NCI-H510A (cell line): ENCODE measurements at places on chromosomes 6 and 20.
A peak's percentile ranks its signal among the peaks of the same experiment; 100 is the strongest.

- DNase-seq: no peak
Observed at GRCh38 chr6:9168669-9169068, 733.3 kb upstream of the SLC35B3 start.

DNA sequence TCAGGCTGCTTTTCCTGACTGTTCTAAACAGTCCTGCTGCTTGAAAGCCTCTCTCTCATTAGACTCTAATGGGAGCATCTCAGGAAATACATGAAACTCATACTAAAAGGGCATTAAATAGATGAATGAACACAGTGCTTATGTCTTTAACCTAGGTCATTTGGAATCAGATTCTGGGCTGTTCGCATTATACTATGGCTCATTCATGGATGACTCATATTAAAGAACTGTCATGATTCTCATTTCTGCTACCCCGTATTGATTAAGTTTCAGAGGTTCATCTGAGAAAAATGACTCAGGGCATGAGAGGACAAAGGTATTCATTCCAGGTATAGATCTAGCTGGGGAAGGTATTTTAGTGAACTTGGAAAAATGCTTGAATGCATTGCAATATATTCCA lies 335.5 kb downstream of the GJA1 start:
- no peak for DNase-seq

- DNase-seq: no peak
Observed at GRCh38 chr20:50678169-50678898, 13.0 kb downstream of the RIPOR3 start.

GRCh38 chr6:16704401-16705045 lies 56.7 kb downstream of the ATXN1 start:
- no peak for DNase-seq

DNA sequence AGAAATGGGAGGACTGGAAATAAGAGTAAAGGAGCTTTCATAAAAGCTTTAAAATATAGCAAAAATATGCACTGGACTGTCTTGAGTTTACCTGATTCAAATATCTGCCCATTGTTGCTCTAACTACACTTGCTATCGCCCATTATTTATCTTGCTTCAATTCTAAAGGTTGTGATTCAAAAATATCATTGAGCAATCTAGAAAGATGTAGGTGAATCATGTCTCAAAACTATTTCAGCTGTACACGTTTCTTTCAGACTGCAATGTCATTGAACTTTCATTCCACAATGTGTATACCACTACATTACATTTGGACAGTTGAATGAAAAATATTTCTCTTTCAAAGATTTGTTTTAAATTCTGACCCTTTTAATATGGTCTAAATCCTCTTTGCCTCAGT lies 545.6 kb downstream of the BMP2 start:
- DNase-seq: no peak

DNA sequence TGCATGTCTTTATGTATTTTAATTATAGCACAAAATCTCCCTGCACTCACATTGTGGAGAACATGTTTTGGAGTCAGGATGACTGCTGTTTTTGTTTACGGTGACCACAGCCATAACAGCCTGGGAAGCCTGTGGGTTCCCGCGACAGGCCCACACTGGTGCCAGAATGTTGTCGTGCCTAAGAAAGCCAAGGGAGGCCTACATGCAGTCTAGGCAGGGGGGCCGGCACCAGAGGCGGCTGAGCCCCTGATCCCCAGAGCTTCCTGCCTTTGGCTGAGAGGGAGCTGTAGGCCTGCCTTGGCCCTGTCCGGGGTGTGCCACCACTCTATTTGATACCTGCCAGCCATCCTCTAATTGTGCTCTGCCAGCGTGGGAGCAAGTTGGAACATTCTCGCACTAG lies 46.7 kb downstream of the TBC1D7 start:
- no peak for DNase-seq

DNA sequence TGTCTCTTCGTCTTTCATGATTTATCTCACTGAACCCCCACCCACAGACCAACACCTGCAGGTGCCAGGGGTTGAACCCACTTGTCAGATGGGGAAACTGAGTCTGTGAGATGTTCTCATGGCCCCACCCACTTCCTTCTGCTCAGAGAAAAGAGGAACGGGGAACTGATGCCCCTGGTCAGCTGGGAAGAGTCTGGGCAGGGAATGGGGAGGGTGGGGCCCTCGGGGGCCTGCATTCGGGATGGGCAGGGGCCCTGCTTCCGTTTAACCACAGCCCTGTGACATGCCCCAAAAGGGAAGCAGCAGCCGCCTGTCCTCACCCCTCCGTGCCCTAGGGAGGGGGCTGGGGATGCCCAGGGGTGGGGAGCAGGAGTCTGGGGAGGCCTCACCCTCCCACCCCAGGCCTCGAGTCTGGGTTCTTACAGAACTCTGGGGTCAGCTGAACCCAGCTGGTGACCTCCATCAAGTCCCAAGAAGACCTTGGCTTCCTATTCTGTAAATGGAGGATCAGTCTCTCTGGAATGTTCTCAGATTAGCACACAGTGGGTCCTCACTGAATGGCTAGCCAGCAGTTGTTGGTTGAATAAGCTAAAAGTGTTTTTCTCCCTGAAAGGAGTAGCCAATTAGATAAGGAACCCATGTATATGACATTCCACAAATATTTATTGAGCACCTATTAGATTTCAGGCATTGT lies 81.5 kb downstream of the CEBPB start:
- DNase-seq: no peak

GRCh38 chr20:14525426-14525825 lies 188.0 kb upstream of the FLRT3 start:
- DNase-seq: no peak

- no peak for DNase-seq
Observed at GRCh38 chr6:32267035-32267434, 43.2 kb upstream of the NOTCH4 start.

GRCh38 chr6:163813979-163814493 lies 399.5 kb downstream of the QKI start:
- no peak for DNase-seq

GRCh38 chr6:122491919-122492555 lies 20.4 kb upstream of the SERINC1 start:
- DNase-seq: peak; percentile 23

DNA sequence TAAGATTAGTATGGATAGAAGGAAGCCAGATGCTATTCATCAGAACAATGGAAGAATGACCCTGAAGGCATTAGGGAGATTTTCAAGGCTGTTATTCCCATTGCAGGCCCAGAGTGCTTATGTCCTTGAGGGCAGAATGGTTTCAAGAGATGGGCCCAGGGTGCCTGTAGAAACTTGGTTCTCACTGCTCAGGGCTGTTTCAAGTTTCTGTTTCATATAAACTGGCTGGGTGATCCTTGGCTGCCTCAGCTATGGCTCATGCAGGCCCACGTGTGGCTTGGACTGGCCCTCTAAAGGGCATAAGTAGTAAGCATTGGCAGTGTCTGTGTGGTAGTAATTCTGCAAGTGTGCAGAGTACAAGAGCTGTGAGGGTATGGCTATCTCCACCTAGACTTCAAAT lies 540.9 kb upstream of the MAN1A1 start:
- no peak for DNase-seq
